D721Med (cell line): ENCODE measurements at places on chromosomes 7 and 10.

- no peak for DNase-seq
These were observed 35.7 kb downstream of the ITIH2 start for GRCh38 chr10:7738536-7739407.

GRCh38 chr10:48758411-48758810, 73.7 kb downstream of the WDFY4 start:
- DNase-seq: no peak

- no peak for DNase-seq
These were observed 855.9 kb downstream of the GRID1 start for GRCh38 chr10:85510682-85511081.

GRCh38 chr7:525740-526139, 6.1 kb upstream of the PDGFA start:
- no peak for DNase-seq

DNA sequence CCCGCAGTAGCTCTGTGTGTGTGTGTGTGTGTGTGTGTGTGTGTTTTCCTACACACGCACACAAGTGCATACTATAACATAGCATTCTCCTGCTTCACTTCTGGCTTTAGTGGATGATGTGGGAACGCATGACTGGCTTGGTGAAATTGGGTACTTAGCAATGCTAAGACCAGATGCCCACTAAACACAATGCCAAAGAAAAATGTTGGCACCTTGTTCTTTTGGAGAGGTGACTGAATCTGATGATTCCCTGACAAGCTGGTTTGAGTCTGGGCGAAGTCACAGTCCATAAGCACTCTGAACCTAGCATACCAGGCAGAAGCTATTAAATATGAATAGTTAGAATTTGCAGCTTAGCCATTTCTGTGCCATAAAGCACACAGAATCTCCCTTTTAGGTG, 68.0 kb upstream of the CDCA7L start:
- DNase-seq: no peak

DNA sequence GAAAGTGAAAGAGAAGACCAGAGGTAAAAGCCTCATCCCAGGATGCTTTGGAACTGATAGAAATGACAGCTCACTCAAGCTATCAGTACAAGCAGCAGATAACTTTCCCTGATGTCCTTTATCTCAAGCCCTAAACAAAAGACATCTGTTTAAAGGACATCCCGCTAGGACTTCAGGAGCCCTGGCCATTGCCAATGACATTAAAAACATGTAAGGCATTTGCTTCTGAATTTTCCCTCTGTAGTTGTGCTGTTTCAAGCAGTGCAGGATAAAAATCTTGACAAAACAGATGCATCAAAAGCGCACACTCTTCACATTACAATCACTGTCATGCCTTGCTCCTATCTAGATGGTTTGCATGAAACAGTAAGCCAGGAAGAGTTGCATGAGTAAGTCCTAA, 159.8 kb downstream of the AOAH start:
- DNase-seq: no peak

- no peak for DNase-seq
These were observed 187.1 kb downstream of the LRRC4 start for GRCh38 chr7:127844165-127844564.

DNA sequence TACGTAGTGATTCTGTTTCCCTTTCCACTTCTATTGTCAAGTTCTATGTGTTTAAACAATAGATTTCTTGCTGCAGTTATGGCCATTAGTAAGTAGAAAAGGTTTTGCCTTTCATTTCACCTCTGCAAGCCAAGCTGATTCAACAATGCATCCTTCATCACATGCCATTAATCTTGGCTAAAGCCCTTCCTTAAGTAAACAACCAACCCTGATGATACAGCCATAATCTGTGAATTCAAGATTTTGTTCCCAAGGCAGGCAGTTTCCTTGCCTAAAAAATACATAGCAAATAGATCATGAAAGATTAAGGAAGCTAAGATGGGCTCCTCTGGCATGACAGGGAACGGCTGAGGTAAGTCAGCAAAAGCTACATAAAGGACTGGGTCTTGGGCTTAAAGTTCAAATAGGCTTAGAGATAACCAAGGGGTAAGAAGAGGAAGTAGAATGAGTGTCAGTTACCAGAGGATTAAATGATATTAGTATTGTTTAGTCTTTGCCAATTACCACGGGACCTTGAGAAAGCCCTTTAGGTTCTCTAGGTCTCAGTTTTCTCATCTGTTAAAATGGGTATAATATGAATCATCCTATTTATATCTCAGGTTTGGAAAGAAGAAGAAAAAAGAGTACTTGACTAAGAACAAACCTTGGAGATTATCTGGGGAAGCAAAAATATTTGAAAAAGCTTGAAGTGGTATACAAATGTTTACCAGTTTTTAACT, 35.9 kb upstream of the ANK3 start:
- no peak for DNase-seq

- DNase-seq: no peak
These were observed 77.2 kb downstream of the TCF7L2 start for GRCh38 chr10:113027230-113027573.

- no peak for DNase-seq
These were observed 123.3 kb downstream of the CELF2 start for GRCh38 chr10:11140963-11141362.

GRCh38 chr7:42102301-42102700, 134.7 kb downstream of the GLI3 start:
- no peak for DNase-seq

DNA sequence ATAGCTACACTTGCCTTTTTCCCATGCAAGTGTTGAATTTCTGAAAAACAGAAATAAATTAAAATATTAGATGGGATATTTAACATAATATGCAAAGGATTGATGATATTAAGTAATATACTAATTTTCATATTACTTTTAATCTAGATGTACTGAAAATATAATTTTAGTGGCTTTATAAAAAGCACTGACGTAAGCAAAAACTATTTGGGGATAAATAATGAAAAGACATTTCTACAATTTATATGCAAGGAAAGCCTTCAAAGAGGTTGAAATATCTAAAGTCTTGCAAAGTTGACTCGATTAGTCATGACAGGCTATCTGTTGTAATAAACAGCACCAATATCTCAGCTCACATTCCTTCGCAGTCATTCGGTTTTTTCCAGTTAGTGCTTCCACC, 94.9 kb upstream of the ABCB5 start:
- no peak for DNase-seq

- DNase-seq: no peak
These were observed 301.6 kb downstream of the SNX13 start for GRCh38 chr7:17638727-17639126.

- DNase-seq: no peak
These were observed 336.8 kb downstream of the LRRTM3 start for GRCh38 chr10:67262675-67263074.

DNA sequence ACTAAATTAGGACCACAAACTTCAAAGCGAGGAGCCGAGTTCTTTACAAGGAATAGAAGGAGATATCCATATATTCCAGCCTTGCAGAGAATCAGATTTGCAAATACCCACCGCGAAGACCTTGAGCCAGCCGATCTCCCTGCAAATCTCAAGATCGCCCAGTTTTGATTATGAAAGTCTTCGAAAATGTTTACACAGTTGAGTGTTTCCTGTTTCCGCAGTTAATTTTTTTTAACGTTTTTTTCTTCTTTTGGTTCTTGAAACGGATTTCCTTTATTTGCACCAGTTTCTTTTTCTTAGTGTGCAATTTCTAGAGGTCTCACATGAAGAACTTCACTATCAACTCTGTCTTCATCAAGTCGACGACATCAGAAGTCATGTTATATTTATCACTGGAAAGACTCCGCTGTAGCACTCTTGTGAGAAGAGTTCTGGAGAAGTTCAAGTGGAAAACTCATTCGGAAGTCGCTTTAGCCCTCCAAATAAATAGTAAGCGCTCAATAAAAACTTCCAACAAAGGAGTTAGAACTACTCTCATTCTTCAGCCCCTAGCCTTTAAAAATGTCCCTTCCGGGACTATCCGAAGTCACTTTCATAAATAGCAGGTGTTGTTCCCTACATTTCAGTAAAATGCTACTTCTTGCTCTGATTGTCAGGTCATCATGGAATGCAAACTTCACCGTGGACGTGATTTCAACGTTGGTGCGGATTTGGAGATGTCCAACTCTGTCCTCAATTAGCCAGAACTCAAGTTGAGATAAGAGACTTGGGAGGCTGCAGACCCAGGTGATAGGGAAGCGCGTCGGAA, 11.9 kb upstream of the SPAG6 start:
- DNase-seq: no peak
